Iris pigment epithelial cell (primary cell): ENCODE measurements at places on chromosomes 12 and 14.

- DNase-seq = no peak
These were observed 1190.7 kb upstream of the SEL1L start for GRCh38 chr14:82724316-82724715.

DNA sequence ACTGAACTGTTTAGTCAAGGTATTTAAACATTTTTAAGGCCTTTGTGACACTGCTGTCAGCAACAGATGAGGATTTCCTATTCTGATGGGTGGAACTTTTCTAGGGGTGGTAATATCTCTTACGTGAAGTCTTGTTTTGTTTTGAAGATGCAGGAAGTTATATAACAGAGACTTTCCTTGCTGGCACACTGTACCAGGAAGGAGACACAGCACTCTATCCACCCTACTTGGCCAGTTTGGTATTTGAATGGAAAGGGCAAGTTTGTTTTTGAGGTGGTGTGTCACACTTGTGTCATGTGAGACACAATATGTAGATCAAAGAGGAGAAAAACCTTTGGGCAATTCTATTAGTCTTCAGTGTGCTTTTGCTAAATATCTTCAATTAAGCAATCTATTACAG, 51.6 kb upstream of the SRP54 start:
- DNase-seq = peak; percentile 11

- DNase-seq = no peak
These were observed 156.8 kb downstream of the SLC5A8 start for GRCh38 chr12:101053203-101053602.

GRCh38 chr12:120830052-120830940, 73.9 kb downstream of the SPPL3 start:
- DNase-seq = peak; percentile 55

DNA sequence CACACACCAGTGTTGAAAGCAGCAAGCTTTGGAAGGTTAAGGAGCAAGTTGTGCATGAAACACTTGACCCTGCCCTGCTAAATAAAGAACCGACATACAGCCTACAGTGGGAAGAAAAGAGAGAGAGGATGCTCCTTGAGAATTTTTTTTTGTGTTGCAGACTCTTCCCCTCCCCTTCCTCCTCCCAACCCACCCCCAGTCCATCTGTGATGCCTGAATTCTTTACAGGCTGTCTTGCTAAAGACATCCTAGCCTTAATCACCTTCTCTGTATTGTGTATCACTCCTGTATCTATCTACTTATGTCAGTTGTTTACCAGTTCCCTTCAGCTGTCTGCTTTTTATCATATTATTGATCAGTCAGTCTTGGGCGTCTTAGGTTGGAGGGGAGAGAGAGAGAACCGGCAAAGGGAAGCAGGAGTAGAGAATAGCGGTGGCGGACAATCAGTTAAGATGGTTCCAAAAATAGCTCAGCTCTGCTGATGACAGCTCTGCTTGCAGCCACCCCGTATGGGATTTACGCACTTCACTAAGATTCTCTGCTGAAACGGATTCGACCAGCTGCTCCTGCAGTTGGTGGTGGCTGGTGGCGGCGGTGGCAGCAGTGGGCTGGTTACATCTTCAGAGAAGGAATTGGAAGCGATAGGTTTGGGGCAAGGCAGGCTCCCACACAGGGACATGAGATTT, 664.7 kb downstream of the NRXN3 start:
- DNase-seq = no peak

DNA sequence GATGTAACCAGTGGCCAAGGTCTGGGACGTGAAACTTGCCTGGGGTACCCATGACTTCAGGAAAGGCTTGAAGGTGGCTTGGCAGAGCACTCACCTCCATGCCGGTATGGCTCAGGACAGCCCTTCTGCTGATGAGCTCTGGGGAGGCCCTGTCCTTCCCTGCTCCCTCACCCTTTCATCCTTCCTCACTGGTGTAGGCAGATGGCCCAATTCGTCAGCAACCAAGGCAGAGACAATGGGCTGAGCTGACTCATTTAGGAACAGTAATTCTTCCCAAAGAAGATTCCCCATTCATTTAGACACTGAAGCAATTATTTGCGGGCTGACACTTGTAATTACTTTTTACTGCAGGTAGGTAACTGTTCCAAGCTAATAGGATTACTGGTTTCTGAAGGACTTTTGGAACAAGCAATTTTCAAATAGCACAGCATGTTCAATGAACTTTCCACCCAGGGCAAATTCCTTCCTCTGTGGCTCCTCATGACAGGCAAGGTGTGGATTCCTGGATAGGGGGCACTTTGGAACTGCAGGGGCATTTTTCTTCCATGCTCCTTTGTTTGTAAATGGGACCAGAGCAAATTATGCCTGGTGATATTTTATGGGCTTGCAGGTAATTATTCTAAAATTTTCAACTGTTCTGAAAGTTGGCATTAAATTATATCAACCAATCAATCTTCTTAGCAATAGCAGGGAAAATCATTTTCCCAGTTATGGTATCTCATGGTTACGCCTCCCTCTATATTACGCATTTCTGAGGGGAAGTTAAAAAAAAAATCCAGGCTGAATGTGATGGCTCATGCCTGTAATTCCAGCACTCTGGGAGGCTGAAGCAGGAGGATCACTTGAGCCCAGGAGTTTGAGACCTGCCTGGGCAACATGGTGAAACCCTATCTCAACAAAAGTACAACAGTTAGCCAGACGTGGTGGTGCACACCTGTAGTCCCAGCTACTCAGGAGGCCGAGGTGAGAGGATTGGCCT, 24.1 kb upstream of the NRDE2 start:
- no peak for DNase-seq

GRCh38 chr14:104139460-104140212, 1.2 kb downstream of the KIF26A start:
- no peak for DNase-seq

DNA sequence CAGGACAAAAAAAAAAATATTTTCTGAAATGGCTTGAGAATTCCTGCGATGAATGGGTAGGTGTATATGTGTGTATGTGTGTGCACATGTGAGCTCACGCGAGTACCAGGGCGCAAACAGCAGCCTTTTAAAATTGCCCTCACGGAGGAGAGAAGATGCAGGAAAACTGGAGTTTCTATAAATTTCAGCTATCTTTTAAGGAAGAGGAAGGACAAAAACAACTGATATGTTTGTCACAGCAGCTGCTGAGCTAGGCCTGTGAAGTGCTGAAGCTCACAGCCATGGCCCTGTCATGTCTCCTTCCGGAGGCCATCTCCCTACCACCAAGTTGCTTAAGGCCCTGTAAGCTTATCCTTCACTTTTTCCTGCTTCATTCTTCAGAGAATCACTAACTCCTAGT, 40.8 kb downstream of the DUSP16 start:
- no peak for DNase-seq

DNA sequence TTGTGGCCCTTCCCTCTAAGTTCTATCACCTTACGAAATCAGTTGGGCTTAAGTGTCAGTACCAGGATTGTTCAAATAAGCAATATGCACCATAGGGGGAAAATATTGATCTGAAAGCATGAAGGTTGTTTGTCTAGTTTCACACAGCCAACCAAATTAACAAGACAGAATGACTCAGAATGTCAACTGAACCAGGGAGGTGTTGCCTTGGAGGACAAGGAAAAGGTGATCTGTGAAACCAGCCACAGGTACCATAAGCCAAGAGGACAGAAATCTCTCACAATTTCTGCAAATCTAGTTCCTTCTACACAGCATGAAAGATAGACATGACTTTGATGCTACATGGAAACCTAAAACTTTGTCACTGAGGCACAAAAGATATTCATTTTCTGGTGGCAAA, 297.9 kb downstream of the BCL11B start:
- DNase-seq = no peak
